Hematopoietic multipotent progenitor cell treated with erythropoietin and hydrocortisone succinate and interleukin-3 and kit ligand, for 6 days (in vitro differentiated cells): ENCODE measurements at places on chromosomes 7 and 10.
A peak's percentile ranks its signal among the peaks of the same experiment; 100 is the strongest.

- DNase-seq: no peak
Observed at GRCh38 chr10:44934416-44935200, 23.5 kb downstream of the TMEM72 start.

DNA sequence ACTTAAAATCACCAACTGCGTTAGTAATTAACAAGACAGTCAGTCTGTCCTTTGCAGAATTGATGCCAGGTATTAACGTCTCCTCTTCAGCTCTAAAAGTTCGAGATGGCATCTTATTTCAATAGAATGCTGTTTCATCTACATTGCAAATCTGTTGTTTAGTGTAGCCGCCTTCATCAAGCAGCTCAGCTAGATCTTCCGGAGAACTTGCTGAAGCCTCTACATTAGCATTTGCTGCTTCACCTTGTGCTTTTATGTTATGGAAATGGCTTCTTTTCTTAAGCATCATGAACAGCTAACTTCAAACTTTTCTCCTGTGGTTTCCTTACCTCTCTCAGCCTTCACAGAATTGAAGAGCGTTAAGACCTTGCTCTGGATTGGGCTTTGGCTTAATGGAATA, 95.5 kb upstream of the FAM20C start:
- DNase-seq: no peak

DNA sequence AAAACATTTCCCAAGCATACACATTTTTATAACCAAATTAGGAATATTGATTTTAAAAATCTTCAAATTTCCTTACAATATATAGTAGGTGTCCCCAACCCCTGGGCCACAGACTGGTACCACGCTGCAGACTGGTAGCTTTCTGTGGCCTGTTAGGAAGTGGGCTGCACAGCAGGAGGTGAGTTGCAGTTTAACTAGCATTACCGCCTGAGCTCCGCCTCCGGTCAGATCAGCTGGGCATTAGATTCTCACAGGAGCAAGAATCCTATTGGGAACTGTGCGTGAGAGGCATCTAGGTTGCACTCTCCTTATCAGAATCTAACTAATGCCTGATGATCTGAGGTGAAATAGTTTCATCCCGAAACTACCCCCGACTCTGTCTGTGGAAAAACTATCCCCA, 62.1 kb downstream of the ZWINT start:
- DNase-seq: no peak

GRCh38 chr10:87829986-87830729, 12.1 kb upstream of the ATAD1 start:
- DNase-seq: no peak

GRCh38 chr7:139745678-139746143, 32.1 kb downstream of the HIPK2 start:
- DNase-seq: no peak

- DNase-seq: no peak
Observed at GRCh38 chr7:115474137-115474536, 552.2 kb downstream of the MDFIC start.

DNA sequence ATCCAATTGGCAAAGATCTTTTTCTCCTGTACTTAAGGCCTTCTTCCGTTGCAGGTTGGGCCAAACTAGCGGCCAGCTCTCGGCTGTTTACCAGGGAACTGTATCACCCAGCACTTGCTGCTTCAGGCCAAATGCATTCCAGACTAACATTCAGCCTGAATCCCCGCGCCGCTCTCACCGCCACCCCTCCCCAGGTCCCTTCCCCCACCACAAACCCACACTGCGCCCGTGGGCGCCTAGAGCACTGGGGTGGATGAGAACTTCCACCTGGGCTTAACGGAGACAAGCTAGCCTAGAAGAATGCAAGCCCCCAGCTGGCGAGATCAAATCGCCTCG, 676 bp downstream of the TCAF1 start:
- DNase-seq: no peak

- DNase-seq: peak; percentile 14
Observed at GRCh38 chr7:4769761-4770160, 5.7 kb upstream of the AP5Z1 start.

DNA sequence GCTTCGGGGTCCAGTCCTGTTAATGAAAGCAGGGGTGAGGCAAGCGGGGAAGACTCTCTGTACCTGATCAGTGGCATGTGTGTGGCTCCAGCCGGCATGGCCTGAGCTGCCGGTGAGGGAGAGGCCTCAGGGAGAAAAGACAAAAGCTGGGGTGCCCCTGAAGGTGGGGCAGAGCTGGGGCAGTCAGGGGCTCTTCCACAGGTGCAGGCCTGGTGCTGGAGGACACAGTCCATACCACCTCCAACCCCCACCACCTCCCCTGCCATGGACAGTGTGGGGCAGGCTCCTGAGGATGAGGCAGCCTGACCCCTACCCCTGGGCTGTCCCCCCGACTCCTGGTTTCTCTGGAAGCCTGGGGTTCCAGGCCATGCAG, 129.5 kb downstream of the LHPP start:
- DNase-seq: no peak

GRCh38 chr10:87733081-87733480, 73.4 kb downstream of the PAPSS2 start:
- DNase-seq: no peak

GRCh38 chr10:84762754-84763394, 434.5 kb downstream of the CCSER2 start:
- DNase-seq: no peak

DNA sequence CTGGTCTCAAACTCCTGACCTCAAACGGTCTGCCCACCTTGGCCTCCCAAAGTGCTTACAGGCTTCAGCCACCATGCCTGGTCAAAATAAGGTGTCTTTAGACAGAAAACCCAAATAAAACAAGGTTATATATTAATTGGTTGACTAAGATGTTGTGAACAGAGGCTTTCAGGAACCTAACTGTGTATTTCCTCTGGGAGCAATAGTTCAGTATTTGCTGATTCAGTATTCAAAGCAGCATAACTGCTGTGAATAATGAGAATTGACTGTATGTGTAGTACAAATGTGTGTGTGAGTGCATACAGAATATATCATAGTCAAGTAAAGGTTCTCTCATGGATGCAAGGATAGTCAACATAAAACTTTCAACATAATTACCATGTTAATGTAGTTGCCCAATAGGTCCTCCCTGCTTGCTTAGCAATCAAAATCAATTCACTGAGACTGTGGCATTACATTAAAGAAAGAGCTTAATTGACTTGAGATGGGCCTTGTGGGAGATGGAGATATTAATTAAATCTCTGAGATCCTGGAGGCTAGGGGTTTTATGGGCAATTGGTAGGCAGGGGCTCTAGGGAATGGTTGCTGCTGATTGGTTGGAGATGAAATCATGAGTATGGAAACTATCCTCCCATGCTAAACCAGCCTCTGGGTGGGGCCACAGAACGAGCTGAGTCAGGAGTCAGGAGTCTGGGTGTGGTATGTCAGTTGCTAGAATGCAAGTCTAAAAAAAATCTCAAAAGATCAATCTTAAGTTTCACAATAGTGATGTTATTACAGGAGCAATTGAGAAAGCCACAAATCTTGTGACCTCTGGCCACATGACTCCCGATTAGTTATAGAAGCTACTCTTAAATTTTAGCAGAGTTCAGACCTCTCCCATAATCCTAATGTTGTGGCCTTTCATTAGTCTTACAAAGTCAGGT, 162.7 kb downstream of the AKR1D1 start:
- DNase-seq: peak; percentile 42

DNA sequence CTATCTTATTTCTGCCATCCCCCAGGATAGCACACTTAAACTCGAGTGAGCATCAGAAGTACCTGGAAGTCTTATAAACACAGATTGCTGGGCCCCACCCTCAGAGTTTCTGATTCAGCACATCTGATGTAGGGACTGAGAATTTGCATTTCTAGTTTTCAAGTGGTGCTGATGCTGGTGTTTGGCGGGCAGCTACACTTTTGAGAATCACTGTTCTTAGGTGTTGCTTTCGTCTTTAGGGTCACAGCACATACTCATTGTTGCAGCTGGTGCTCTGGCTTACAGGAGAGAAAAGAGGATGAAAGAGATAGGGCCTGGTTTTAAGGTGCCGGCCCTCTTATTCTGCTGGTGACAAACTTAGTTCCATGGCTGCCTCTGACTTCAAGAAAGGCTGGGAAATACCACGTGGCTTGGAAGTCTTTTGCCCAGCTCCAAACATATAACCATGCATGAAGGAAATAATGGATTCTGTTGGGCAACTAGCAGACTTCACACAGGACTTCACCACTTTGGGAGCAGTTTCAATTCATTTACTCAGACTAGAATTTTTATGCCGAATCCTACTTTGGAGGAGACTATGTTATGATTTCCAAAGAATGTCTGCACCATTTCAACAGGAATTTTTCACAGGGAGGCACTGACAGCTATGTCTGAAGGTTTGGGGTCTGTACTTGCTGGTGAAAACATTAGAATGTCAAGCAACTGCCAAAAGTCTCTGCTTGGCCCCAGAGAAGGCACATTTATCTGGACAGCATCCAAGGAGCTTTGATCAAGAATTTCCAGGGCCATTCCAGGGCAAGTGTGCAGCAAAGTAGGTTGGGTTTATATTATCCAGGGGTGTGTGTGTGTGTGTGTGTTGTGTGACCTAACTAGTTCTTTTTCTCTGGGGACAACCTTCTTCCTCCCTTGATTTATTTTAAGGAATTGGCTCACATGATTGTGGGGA, 6.9 kb upstream of the MINDY4 start:
- peak; percentile 44 for DNase-seq

DNA sequence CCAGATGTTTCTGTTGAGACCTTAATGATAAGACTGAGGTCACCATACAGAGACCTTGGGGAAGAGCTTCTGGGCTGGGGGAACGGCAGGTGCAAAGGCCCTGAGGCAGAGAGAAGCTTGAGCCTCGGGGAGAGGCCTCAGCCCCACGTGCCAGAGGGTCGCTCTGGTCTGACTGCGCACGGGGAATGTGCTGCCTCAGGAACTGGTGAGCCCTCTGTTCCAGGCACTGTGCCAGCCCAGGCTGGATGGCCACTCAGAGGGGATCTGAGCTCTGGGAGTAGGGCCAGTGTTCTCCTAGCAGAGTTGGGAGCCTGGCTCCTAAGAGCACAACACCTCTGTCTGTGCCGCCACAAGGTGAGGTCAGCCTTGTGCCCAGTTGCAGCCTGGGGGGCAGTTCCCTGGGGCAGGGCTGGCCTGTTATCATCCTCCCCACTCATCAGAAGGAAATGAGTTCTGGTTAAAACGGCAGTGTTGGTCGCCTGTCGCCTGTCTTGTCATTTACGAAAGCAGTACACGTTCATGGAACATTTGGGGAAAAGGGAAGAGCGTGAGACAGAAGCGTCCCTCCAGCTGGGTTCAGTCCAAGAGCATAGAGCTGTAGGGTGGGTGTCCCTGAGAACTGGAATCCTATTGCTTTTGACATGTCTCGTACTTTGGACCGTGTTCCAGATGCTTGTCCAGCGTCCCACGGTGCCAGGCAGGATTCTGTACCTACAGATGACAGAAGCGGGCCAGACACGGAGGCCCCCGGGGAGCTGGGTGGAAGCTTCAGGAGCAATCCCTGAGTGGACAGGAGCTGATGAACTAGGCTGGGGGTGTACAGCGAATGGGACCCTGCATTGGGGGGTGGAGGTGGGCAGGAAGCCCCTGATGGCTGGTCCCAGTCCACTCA, 4.3 kb downstream of the TTYH3 start:
- no peak for DNase-seq

- no peak for DNase-seq
Observed at GRCh38 chr10:119525116-119525515, 17.4 kb downstream of the RGS10 start.

DNA sequence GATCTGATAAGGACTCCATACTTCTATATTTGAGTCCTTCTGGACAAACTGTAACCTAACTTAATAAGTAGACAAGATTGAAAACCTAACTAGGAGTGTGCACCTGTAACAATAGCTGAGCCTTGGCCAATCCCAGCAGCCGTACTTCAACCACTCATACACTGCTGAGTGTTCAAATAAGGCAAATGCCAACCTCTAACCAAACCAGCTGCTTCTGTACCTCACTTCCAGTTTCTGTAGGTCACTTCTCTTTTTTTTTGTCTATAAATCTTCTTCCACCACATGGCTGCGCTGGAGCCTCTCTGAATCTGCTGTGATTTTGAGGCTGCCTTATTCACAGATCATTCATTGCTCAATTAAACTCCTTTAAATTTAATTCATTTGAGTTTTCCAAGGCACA, 753.2 kb downstream of the DNAJB9 start:
- no peak for DNase-seq

DNA sequence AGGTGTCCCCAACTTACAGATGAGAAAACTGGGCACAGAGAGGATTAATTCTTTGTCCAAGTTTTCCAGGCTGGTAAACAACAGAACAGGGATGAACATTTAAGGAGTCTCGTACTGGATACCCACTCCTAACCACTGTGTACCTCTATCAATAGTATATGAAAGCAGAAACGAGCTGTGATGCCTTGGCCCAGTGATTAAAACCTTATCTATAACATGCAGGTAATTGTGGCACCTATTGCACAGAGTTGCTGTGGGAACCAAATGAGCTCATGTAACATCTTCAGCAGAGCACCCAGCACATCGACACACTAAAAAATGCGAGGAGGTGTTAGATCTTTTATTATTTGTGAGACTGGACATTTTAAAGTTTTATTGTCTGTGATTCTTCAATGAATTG, 1.6 kb downstream of the TMEM273 start:
- DNase-seq: peak; percentile 20

DNA sequence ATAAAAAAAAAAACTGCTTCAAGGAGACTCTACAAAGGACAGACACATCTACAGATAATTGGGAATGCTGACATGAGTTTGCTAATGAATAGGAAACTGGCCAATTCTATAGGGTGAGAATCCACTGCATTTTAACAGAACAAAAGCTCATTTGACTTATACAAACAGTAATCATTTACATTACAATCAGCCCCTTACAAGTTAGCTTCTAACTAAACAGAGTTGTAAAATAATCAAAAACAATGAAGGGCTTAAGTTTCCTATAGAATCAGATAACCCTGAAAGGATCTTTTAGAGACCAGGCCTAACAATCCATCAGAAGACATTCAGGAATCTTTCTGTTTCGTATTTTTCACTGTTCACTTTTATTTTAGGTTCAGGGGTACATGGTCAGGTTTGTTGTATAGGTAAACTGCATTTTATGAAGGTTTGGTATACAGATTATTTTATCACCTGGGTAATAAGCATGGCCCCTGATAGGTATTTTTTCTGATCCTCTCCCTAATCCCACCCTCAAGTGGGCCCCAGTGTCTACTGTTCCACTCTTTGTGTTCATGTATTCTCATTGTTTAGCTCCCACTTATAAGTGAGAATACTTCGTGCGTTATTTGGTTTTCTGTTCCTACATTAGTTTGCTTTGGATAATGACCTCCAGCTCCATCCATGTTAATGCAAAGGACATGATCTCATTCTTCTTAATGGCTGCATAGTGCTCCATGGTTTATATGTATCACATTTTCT, 131.3 kb upstream of the NOBOX start:
- DNase-seq: no peak
